ENCODE measurements at places on chromosomes 2 and 18.

GRCh38 chr18:79241755-79242154, 154.0 kb upstream of the NFATC1 start:
- no peak for DNase-seq

GRCh38 chr2:209095432-209095831, 328.4 kb upstream of the MAP2 start:
- no peak for DNase-seq

- DNase-seq: no peak
These were observed 943.5 kb downstream of the TRIB2 start for GRCh38 chr2:13660231-13660630.

DNA sequence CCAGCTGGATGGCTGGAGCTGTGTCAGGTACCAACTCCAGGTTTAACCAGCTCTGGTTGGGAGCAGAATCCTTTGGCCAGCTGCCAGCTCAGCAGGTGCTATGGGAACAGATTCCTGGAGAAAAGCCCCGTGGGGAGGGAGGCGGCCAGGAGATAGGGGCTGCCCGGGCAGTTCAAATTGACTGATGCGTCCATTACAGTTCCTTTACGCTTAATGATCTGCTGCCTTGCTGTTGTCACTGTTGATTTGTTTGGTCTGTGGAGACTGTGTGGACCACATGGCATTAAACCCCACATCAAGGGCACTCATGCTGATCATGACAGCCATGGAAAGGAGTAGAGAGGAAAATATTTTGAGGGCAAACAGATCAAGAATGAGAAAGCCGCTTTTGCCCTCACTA, 200.0 kb downstream of the TSN start:
- no peak for DNase-seq

- peak; percentile 4 for DNase-seq
These were observed 848.5 kb downstream of the DCDC2C start for GRCh38 chr2:4551691-4552474.

DNA sequence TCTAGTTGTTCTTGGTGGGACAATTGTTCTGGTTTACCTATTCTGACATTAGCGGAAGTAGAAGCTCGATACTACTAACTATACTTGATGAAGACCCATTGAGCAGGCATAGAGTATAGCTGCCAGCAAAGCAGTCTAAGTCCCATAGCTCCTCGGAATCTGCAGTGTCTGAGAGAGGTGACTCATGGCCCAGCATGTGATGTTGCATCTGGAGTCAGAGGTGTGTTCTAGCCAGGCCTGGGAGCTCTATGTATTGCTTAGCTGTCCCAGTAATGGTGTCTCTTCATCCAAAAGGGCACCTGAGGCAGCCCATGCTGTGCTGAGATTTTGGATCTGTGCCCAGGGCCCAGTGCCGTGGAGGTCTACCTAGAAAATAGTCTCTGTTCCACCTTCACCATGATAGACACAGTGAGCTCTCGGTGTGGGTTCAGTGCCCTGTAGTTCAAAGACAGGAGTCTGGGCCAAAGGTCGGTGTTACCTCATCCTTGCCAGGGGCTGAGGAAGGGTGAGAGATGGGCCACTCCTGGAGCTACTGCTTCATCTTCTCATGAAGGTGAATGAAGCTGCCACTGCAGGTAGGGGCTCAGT, 47.3 kb downstream of the MEX3C start:
- no peak for DNase-seq
